Eye (tissue), 1 donor: ENCODE measurements at places on chromosomes 3 and 15.

GRCh38 chr3:76561494-76562236, 478.2 kb upstream of the ROBO2 start:
- DNase-seq: no peak

- no peak for DNase-seq
Observed at GRCh38 chr3:66019896-66020295, 18.8 kb downstream of the MAGI1 start.

GRCh38 chr15:54960266-54960665, 236.5 kb downstream of the RSL24D1 start:
- DNase-seq: no peak

GRCh38 chr15:27222479-27222878, 251.5 kb downstream of the GABRG3 start:
- no peak for DNase-seq

- DNase-seq: no peak
Observed at GRCh38 chr3:194284351-194284750, 66.8 kb downstream of the CPN2 start.

GRCh38 chr3:159796226-159796625, 192.4 kb upstream of the IL12A start:
- DNase-seq: no peak

GRCh38 chr3:24493746-24494617, 668 bp downstream of the THRB start:
- peak; percentile 85 for DNase-seq

- DNase-seq: peak; percentile 56
Observed at GRCh38 chr3:172203522-172204258, 164.3 kb downstream of the FNDC3B start.

- no peak for DNase-seq
Observed at GRCh38 chr3:50516440-50516871, 13.0 kb upstream of the CACNA2D2 start.

- peak; percentile 73 for DNase-seq
Observed at GRCh38 chr3:50454481-50455070, 48.9 kb downstream of the CACNA2D2 start.

DNA sequence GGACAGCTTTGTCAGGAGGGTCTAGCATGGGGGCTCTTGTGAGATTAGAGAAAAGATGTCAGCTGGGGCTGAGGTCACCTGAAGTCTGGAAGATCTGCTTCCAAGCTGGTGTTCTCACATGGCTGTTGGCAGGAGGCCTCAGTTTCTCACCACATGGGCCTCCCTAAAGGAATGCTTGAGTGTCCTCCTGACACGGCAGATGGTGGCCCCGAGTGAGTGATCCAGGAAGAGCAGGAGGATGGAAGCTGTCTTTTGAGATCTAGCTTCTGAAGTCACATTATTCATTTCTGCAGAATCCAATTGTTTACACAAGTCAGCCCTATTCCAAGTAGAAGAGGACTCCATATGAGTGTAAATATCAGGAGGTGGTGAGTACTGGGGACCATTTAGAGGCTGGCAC, 344.0 kb upstream of the PROK2 start:
- no peak for DNase-seq

GRCh38 chr3:143265501-143266070, 146.0 kb downstream of the CHST2 start:
- no peak for DNase-seq

- DNase-seq: peak; percentile 71
Observed at GRCh38 chr3:186277268-186277909, 84.6 kb downstream of the DGKG start.

- no peak for DNase-seq
Observed at GRCh38 chr3:48881652-48882114, 17.0 kb downstream of the SLC25A20 start.

- DNase-seq: no peak
Observed at GRCh38 chr15:66649235-66649984, 52.6 kb upstream of the SMAD6 start.

- peak; percentile 76 for DNase-seq
Observed at GRCh38 chr15:40936709-40937666, 7.8 kb downstream of the DLL4 start.
